Fibroblast of skin of abdomen (primary cell): ENCODE measurements at places on chromosomes 13 and 19.

- no peak for DNase-seq
Observed at GRCh38 chr13:55815458-55816033, 1325.2 kb upstream of the PRR20A start.

DNA sequence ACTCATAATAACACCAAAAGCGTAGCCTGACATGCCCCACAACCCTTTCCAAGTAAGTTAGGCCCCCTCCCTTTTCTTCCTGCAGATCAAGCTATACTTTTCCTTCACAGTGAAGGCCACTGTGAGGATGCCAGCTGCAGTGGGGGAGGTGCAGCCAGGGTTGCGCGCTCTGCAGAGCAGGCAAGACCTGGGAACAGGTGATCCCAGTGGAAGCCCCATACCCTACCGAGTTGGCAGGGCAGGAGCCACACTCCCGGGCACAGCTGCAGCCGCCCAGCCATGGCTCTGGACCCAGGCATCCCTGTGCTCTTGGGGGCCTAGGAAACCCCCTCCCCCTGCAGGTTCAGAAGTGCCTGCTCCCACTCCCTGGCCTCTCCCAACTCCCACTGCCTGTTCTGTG, 18.7 kb downstream of the MTMR6 start:
- no peak for DNase-seq

- no peak for DNase-seq
Observed at GRCh38 chr19:1460033-1460995, 10.4 kb downstream of the APC2 start.

DNA sequence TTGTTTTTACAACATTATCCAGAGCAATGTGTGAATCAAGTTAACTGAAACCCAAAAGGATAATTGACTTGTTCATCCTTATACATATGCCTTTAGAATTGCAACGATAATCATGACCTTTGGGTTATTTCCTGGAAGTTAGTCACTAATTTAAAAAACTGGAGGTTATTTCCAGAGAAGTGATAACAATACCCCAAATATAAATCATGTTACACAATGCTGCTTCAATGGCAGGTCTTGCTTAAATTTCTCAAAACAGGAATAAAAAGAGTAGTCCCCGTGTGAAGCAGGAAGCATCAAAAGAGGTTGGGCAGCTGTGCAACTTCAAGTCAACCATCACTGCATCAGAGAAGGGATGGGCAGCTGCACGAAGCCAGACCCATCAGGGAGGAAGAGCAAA, 134.4 kb downstream of the EFNB2 start:
- no peak for DNase-seq

DNA sequence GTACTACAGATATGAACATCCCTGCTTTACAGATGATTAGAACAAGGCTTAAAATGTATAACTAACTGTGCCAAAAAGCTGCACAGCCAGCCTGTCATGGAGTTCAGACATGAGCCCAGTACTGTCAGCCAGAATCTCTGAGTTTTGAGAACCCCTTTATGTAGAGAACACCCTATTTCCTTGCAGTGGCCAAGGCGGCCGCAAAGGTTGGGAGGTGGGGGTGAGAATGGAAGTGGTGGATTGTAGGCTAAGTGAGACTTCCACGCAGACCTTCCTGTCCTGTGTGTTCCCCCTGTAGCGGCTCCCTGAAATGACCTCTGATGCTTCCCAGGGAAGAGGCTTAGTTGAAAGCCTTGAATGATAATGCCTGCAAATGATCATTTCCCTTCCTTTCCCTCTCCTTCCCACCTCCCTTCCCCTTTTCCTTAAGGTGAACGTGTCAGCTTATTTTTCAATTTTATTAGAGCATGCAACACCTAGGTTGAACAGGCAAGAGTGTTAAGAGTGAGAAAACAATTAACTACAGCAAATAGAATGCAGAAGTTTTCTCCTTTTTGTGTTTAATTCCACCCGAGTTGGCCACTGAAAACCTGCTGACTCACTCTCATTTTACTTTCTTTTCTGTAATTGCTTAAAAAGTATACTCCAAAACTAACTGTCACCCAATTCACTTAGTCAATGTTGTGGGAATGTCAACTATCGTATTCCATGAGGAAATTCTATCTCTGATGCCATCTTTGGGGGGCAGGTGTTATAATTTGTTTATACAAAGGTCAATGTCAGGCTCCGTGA, 167.0 kb upstream of the EDNRB start:
- DNase-seq: no peak

DNA sequence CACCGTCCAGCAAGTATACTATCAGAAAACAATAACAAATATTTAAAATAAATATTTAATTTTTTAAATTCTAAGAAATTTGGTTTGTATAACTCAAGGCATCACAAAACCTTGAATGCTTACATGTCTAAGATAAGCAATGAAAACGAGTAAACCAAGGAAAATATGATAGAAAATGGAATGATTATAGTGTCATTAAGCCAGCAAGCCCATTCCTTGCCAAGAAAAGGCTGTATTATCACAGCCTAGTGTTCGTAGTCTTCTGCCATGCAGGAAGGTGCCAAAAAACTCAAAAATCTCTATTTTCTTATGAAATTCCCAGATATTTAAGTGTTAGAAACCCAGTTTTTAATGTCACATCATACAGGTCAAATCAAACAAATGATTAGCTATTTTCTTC, 136.4 kb downstream of the STOML3 start:
- no peak for DNase-seq

DNA sequence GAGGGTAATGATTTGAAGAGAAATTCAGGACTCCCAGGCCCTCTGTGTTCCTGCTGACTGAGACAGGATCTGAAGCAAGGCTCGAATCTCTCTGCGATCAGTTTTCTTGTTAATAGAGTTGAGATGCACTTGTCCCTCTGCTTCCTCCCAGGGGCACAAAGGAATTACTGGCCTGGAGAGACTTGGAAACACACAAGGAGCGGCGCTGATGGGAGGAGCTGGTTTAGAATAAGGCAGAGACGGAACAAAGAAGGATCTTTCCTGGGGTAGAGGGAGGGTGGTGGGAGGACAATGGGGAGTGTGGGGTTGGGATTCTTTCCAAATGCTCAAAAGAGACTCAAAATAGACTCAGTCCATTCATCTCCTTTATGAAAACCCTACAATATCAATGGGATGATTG, 719.1 kb downstream of the UQCRFS1 start:
- no peak for DNase-seq

DNA sequence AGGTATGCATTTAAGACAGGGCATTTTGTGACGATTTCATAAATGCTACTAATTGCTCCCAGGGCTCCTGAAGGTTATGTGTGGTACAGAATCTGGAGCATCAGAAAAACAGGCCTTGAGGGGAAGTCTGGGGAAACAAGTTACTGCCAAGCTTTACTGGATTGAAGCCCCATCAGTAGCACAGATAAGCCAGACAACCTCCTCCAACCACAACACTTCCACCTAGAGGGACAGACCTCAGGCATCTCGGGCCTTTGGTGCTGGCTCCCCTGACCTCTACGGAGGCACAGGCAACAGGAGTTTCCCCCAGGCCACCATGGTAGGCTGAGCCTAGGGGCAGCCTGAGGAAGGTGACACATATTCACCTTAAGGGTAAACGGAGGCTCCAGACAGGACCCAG, 54.1 kb downstream of the ABCC4 start:
- no peak for DNase-seq

DNA sequence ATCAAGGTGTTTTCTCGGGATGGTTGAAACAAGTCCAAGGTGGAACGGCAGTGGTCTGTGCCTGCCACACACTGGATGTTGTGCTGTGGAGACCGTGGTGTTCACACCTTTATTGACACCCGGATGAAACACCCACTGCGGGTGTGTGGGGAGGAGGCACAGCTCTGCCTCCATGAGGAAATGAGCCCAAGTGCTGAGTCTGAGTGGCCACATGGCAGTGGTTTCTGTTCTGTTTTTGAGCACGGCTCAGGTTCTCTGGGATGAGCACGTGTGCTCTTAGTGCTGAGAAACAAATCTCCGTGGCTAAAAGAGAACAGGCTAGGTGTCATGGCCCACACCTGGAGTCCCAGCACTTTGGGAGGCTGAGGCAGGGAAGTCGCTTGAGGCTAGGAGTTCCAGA, 29.5 kb downstream of the UPF1 start:
- DNase-seq: no peak

- no peak for DNase-seq
Observed at GRCh38 chr19:40471111-40471510, 4.3 kb downstream of the SPTBN4 start.

GRCh38 chr19:50311723-50312635, 17.2 kb downstream of the KCNC3 start:
- no peak for DNase-seq

DNA sequence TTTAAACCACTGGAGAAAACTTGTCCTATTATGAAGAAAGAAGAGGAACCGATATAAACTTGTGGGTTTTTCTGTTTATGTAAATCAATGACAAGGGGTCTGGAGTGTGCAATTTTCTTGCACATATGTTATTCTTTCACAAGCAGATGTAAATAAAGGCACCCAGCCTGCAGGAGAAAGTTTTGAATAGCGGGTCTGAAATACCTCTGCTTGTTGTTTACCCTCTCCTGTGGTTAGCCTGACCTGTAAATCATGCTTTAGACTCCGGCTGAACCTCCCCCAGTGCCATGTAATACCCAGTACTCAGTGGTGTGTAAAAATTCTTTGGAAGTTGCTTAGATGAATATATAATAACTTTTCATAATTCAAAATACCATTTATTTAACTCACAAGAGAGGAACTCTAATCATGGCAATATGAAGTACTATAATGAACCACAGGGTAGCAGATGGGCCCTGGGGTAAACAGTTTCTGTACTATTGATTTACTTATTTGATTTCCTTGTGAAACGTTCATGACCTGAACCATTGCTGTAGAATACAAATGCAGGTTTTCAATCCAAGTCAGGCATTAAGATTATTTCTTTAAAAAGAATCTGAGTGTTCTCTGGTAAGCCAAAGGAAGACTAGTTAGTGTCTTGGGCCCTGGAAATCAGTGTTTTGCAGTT, 245.1 kb downstream of the LMO7 start:
- DNase-seq: peak; percentile 46

- no peak for DNase-seq
Observed at GRCh38 chr13:97686594-97686993, 252.6 kb downstream of the RAP2A start.

DNA sequence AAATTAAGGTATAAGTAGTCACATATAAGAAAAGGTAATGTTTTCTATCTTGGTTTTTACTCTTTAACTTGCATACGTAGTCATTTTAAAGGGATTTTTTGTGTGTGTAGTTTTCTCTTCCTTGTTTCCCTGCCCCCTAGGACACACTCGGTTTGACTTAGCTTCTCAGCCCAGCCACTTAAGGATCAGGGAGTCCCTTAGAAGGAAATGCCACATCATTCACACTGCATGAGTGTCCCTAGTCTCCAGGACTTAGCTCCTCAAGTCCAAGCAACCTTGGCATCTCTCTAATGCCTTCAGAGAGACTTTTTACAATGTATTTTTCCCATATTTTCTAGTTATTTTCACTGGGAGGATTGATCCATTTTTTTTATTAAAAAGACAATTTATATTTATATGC, 1407.7 kb downstream of the EFNB2 start:
- no peak for DNase-seq

DNA sequence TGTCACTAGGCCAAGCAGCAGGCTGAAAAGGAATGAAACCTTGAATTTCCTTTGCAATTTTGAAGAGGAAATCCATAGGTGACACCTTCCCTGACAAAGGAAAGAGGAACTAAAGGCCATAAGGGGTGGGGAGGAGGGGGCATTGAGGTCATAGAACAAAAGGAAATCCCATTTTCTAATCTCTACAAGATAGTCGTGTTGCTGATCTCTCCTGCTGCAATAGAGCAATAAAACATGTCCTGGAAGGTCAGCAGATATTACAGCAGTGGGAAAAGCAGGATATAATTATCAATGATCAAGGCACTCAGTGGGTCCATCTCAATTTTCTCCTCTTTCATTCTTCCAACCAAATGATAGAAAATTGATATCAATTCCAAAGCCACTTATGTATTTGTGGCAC, 20.3 kb upstream of the RAP2A start:
- DNase-seq: no peak

- no peak for DNase-seq
Observed at GRCh38 chr19:23312515-23312914, 62.3 kb upstream of the ZNF724 start.

DNA sequence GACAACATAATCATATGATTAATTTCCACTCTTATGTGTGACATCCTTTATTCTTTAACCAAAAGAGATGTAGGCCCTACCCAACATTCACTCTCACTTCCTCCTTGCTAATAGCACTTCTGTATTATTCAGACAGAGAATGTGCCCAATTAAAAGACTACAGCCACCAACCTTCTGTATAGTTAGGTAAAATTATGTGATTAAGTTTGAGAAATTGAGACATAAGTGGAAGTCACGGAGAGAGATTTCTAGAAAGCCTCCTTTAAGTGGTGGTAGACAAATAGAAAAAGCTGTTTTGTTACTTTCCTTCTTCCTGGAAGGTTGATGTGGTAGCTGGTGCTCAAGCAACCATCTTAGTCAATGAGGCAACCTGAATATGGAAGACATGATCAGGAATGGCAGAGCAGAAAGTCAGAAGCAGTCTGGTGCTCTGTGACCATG, 14.8 kb downstream of the EPSTI1 start:
- no peak for DNase-seq

DNA sequence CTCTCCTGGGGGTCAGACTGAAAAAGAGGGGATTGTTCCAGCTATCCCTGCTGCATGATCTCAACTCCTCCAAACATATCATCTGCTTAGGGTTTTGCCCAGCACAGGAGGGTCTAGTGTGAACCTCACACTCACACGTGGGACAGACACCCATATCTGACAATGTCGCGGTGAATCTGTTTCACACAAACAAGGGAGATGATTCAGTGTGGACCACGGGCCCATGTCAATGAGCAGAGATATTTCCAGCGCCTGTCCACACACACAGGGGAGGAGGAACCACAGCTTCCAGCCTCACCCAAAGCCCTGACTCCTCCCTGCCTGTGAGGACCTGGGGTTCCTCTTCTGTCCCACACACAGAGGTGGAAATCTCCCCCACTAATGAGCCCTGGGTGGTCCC, 29.6 kb upstream of the KIR3DL3 start:
- DNase-seq: no peak

DNA sequence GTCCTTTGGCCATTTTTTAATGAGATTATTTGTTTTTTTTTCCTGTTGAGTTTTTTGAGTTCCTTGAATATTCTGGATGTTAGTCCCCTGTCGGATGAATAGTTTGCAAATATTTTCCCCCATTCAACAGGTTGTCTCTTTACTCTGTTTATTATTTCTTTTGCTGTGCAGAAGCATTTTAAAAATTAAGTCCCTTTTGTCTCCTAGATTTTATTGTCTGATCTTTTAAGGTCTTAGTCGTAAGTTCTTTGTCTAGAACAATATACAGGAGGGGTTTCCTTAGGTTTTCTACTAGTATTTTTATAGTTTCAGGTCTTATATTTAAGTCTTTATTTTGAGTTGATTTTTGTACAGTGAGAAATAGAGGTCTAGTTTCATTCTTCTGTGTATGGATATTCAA, 284.4 kb downstream of the GPC6 start:
- DNase-seq: no peak

GRCh38 chr19:1000095-1000494, at the start of gene GRIN3B:
TSS of gene GRIN3B (plus strand) at chr19:1000419. CDS start at chr19:1000438, 19 bp downstream.
- peak; percentile 31 for DNase-seq

DNA sequence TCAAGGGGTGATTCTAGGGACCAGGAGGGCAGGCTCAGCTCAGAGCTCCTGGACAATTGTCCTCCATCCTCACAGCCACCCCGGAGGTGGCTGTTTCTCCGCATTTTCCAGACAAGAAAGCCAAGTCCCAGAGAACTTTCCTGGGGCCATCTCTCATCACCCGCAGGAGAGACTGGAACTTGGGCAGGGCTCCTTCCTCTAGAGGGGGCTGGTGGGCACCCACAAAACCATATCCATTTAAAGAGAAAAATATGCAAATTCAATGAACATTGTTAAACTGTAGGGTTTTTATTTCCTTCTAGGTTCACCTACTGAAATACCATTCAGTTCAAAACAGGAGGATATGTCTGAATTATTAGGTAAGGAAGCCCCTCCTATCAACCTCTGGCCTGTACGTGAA, 16.6 kb downstream of the SPACA7 start:
- DNase-seq: no peak
